Activated T-cell treated with anti-CD3 and anti-CD28 coated beads, Interleukin-2, amount 50 U/mL, for 72 hours (primary cell): ENCODE measurements at places on chromosomes 12 and 14. TPM values are rescaled to one million over a fixed set of nuclear protein-coding genes. Genes with fewer than 3 reads are reported as not detected.

Gene TPH2
- total RNA-seq = not detected

Gene PLD4
- 0.30 TPM for total RNA-seq

Gene FAM181A
- total RNA-seq = not detected

Gene HHIPL1
- 0.58 TPM for total RNA-seq

Gene IAPP
- not detected for total RNA-seq

Gene SLC17A8
- not detected for total RNA-seq

Gene NGB
- total RNA-seq = not detected

Gene LRTM2
- total RNA-seq = 0.14 TPM

Gene KLHDC1
- total RNA-seq = 5.5 TPM

Gene CLEC2A
- not detected for total RNA-seq

Gene MUCL1
- total RNA-seq = not detected

GRCh38 chr12:54593135-54593534 is 4.7 kb upstream of the PPP1R1A start:
- H3K4me3 ChIP-seq = no peak overlapping the region
- peaks cover 8% of the 10 kb centered on the region for H3K4me1 ChIP-seq
- H3K27me3 ChIP-seq = peaks cover 46% of the 10 kb centered on the region
- no peak overlapping the region for H3K27ac ChIP-seq
- DNase-seq = no peak

DNA sequence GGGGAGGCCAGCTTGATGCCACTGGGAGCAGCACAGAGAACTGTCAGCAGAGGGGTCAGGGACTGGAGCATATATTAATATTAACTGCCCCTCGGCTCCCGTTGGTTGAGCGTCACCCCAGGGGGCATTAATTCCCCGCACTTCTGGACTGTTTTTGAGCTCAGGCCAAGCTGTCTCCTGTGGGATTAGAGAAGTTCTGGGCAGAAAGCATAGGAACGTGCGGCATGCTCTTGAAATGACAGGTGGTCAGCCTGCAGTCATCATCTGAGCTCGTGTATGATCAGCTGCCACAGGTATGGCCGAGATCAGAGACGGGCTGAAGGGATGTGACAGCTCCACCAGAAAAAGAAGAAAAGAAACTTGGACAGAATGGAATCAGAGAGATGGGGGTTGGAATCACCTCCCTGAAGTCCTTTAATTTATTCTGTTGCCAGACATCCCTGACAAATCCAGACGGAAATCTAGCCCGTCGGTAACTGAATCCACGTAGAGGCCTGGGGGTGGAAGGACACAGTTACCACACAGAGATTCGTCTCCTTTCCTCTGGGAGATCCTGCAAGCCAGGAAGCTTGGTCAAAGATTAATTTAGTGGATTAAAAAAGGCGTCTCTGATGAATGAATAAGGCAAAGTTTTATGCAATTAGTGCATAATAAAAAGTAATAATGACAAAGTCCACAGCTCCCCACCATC is 23.6 kb downstream of the NR1H4 start:
- H3K27me3 ChIP-seq = no peaks in the 10 kb centered on the region
- H3K36me3 ChIP-seq = peaks cover under 1% of the 10 kb centered on the region
- no peak overlapping the region for H3K4me3 ChIP-seq
- no peaks in the 10 kb centered on the region for H3K4me1 ChIP-seq
- H3K27ac ChIP-seq = no peak overlapping the region

DNA sequence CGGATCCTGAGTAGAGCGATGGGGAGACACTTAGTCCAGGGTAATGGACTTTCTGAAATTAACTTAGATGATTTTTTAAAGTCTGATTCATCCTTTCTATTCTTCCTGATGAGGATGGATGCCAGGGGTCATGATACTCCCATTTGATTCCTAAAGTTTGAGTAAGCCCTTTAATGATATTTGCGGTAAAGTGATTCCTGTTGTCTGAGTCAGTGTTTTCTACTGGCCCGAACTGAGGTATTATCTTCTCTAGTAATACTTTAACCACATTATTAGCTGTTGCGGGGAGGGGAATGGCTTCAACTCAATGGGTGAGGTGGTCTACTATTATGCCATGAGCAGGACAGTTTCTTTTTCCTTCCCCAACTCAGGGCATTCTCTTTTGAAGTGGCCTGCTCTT is 111.6 kb downstream of the RIN3 start:
- H3K36me3 ChIP-seq = peaks cover 37% of the 10 kb centered on the region
- H3K27me3 ChIP-seq = no peaks in the 10 kb centered on the region
- H3K4me1 ChIP-seq = no peaks in the 10 kb centered on the region
- no peak overlapping the region for H3K4me3 ChIP-seq

DNA sequence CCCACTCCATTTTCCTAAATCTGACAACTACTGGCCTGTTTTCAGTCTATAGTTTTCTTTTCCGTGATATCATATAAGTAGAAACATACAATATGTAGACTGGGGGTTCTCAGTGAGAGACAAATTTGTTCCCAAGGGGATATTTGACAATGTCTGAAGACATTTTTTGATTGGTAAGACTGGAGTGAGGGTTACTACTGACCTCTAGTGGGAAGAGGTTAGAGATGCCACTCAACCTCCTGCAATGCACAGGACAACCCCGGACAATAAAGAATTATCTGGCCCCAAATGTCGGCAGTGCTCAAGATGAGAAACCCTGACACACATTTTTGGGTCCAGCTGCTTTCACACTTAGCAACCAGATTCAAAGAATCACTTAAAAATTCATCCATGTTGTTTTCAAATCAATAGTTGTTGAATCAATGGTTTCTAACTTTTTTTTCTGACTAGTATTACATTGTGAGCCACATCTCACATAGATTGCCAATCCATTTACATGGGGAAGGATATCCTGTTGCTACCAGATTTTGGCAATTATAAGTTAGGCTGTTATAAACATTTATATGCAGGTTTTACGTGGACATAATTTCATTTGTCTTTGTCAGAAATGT is 307.1 kb downstream of the RPL10L start:
- H3K27ac ChIP-seq = no peak overlapping the region
- H3K4me3 ChIP-seq = no peak overlapping the region
- H3K27me3 ChIP-seq = no peaks in the 10 kb centered on the region
- H3K4me1 ChIP-seq = no peaks in the 10 kb centered on the region
- no peak for DNase-seq

DNA sequence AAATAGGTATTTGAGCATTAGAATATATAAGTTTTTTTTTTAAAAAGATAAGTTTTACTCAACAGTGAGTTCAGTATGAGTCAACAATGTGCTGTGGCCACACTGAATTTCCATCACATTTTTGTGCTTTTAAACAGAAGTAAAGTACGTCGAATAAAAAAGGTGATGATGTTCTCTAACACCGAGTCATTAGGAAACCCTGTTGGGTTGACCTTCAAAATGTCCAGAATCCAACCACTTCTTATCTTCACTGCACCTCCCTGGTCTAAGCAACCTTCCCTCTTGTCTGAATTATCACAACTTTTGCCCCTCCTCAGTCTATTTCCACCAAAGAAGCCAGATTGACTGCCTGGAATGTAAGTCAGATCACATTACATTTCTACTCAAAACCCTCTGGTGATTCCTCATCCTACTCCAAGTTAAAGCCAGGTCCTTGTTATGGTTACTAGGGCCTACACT is 43.0 kb upstream of the SYCP3 start:
- peaks cover 2% of the 10 kb centered on the region for H3K36me3 ChIP-seq
- H3K4me3 ChIP-seq = peak overlapping the region; percentile 2
- DNase-seq = no peak
- peaks cover 35% of the 10 kb centered on the region for H3K4me1 ChIP-seq

DNA sequence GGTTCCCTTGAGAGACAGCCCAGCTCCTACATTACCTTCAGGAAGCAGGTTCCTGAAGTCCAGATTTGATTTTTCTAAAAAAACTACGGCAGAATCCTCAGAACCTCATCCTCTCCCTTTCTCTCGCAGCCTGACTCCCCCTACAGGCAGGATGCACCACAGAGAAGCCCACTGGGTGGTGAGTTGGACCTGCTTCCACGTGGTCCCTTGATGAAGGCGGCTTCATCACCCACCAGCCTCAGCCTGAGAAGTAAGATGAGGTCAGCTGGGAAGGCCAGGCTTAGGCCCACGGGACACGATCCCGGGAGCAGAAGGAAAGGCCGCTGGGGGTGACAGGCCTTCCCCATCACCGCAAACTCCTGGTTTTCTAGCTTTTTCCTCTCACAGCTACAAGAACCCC is 83.0 kb downstream of the ACTN1 start:
- H3K27me3 ChIP-seq = no peaks in the 10 kb centered on the region
- peaks cover 42% of the 10 kb centered on the region for H3K4me1 ChIP-seq
- no peak for DNase-seq
- H3K27ac ChIP-seq = no peak overlapping the region
- H3K4me3 ChIP-seq = no peak overlapping the region
- peaks cover 3% of the 10 kb centered on the region for H3K36me3 ChIP-seq

DNA sequence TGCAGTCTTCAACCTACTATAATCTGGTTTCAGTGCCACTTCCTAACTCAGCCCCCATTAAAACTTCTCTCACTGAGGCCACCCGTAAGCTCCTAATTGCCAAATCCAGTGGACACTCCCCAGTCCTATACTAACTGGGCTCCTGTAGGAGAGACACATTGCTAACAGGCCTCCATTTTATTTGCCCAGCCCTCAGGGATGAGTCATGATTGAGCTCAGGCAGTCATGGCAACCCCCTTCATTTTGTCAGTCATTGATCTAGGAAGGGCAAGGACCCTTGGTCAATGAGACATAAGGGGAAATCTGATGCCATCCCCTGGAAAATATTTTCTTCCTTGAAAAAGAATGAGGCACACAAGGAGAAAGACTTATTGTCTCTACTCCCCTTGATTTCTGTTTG is 70.1 kb upstream of the HIF1A start:
- H3K36me3 ChIP-seq = peaks cover 4% of the 10 kb centered on the region
- H3K27ac ChIP-seq = no peak overlapping the region
- DNase-seq = peak; percentile 14
- H3K4me3 ChIP-seq = peak overlapping the region; percentile 15
- no peaks in the 10 kb centered on the region for H3K27me3 ChIP-seq

DNA sequence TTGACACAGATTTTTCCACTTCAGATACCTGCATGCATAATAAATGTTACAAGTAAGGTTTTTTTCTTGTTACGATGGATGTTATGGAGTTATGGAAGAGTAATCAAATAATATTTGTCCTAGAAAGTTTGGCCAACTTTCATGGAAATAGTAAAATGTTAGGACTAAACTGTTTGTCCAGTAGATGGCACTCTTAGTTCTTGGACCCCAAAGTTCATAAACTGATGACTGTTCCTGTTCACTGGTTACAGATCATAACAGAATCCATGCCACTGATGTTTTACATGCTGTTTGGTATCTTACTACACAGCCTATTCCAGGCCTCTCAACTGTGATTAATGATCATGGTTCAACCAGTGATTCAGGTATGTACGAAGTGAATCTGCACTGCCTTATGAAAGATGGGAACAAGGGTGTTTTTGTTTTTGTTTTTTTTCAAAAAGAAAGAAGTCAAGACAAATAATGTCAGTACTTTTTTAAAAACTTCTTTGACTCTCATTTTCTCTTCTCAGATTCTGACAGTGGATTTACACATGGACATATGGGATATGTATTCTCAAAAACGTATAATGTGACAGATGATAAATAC is 48.8 kb upstream of the SLCO1C1 start:
- H3K4me3 ChIP-seq = no peak overlapping the region
- H3K27ac ChIP-seq = no peak overlapping the region
- no peaks in the 10 kb centered on the region for H3K27me3 ChIP-seq
- DNase-seq = no peak
- H3K4me1 ChIP-seq = no peaks in the 10 kb centered on the region

DNA sequence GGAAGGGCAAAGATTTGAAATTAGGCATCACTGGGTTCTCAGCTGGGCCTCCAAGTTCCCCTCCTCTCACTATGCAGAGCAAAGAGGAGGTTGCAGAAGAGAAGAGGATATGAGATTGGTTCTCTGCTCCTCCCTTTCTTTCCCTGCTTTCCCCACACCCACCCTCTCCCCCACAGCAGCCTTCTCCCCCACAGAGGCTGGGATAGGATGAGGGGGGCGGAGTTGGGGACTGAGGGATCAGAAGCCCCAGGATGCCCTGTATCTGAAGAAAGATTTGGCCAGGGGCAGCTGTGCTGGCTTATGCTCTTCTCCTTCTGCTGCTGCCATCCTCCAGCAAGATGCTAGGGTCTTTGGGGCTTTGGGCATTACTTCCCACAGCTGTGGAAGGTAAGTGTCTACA is at the start of gene AMHR2:
Gene AMHR2, plus strand, starts transcription at position 259 of the 400 bp plus-strand sequence. Its CDS starts 80 bp downstream, at position 339.
- H3K27me3 ChIP-seq = no peaks in the 10 kb centered on the region
- no peaks in the 10 kb centered on the region for H3K36me3 ChIP-seq
- H3K27ac ChIP-seq = no peak within 1 kb of the TSS
- DNase-seq = no peak
- peaks cover 40% of the 10 kb centered on the region for H3K4me1 ChIP-seq

- H3K4me1 ChIP-seq = peaks cover 34% of the 10 kb centered on the region
- H3K36me3 ChIP-seq = peaks cover 6% of the 10 kb centered on the region
- no peak overlapping the region for H3K4me3 ChIP-seq
- peak; percentile 9 for DNase-seq
These were observed 315 bp downstream of the ABCD2 start for GRCh38 chr12:39619316-39619659.

- H3K27ac ChIP-seq = no peak overlapping the region
- H3K27me3 ChIP-seq = no peaks in the 10 kb centered on the region
- no peaks in the 10 kb centered on the region for H3K36me3 ChIP-seq
- H3K4me1 ChIP-seq = no peaks in the 10 kb centered on the region
- no peak overlapping the region for H3K4me3 ChIP-seq
- no peak for DNase-seq
These were observed 218.4 kb upstream of the C14orf180 start for GRCh38 chr14:104361101-104361591.

DNA sequence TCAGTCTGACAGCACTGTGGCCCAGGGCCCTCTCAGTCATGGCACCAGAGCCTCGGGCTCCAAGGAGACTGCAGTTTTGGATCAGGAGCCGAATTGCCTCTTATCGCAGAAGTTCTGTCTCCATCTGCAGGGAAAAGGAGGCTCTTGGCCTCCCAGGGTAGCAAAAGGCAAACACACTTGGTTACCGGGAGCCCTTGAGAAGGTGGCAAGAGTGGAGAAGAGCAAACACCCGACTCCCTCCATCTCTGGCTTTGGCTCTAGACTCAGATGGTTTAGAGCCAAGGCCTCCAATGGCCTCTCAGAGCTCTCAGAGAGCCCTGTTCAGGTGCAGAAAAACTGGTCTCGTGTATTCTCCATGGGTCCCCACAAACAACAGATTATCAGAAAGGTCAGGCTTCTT is 44.6 kb downstream of the NINJ2 start:
- peaks cover 59% of the 10 kb centered on the region for H3K4me1 ChIP-seq
- H3K27ac ChIP-seq = no peak overlapping the region
- H3K27me3 ChIP-seq = no peaks in the 10 kb centered on the region
- DNase-seq = no peak
- no peak overlapping the region for H3K4me3 ChIP-seq

- no peak overlapping the region for H3K27ac ChIP-seq
- DNase-seq = no peak
- no peaks in the 10 kb centered on the region for H3K27me3 ChIP-seq
- H3K4me3 ChIP-seq = no peak overlapping the region
- no peaks in the 10 kb centered on the region for H3K36me3 ChIP-seq
These were observed 126.9 kb downstream of the KTN1 start for GRCh38 chr14:55706893-55707292.
